ENCODE measurements at places on chromosomes 12 and 14.

DNA sequence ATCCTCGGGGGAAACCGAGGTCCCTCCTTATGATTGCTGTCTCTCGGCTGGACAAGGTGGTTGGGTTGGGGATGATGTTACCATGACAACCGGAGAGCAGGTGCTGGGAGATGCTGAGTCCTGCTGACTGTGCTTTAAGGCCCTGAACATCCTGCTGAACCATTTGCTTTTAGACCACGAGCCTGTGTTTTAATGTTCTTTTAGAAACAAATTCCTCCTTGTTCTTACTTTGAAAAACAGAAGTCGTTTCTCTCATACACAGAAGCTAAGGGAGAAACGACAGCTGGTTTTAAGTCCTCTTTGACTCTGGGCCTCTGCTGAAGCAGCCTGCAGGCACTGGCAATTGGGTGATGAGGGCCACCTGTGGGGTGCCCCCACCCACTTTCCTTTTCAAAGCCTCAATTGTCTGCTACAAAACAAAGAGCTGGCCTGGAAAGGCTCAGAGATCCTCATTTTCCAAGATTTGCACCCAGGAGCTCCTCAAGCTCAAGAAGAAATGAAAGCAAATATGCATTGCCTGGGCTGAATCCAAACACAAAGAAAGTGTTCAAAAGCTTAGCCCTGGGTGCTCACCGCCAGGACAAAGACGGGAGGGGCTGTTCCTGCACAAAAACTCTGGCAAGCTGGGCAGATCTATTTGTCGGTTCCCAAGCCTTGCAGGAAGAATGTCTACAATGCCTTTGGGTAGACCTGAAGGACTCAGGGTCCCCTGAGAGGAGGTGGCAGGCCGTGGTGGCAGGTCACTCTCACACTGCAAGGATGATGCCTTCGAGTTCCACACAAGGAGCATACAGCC is 90.0 kb upstream of the CLMN start:
- no peak for DNase-seq

GRCh38 chr12:26629864-26630263 is 203.1 kb downstream of the ITPR2 start:
- no peak for DNase-seq

- DNase-seq, result no peak
Measured at GRCh38 chr12:106149096-106149784, 10.5 kb upstream of the NUAK1 start.

- no peak for DNase-seq
Measured at GRCh38 chr14:56004786-56005185, 113.4 kb upstream of the PELI2 start.

DNA sequence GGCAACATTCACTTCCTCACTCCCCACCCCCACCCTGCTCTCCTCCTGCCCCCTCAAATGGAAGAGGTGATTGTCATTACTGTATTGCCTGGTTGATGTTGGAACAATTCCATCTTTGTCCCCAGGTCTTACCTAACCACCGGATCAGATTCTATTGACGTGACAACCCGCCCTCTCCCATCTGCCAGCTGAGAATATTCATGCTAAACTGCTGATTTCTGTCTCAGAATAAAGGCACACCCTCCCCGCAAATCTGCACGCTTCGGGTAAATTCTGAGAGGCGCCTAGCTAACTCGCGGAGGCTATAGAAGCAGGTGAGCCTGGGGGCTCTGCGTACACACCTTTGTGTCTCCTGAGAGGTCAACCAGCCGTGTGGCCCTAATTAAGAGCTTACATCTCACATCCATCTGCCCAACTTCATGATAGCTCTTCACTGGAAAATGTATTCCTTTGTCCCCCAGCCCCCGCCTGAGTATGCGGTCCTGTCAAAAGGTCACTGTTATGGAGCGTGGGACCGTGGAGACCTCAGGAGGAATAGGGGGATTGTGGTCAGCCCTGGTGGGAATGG is 1054.3 kb downstream of the VRK1 start:
- DNase-seq, result peak; percentile 88

GRCh38 chr12:77107121-77107520 is 41.8 kb upstream of the E2F7 start:
- no peak for DNase-seq

- DNase-seq, result no peak
Measured at GRCh38 chr12:50271724-50272247, 11.5 kb downstream of the LIMA1 start.

- DNase-seq, result no peak
Measured at GRCh38 chr12:107522692-107523477, 162.7 kb upstream of the PWP1 start.

Measured in NCI-H1417 (cell line).